WTC11 (cell line): ENCODE measurements at places on chromosomes 3 and 15.

GRCh38 chr3:36443028-36443686, 62.9 kb downstream of the STAC start:
- DNase-seq = no peak
- H3K36me3 ChIP-seq = peaks cover 3% of the 10 kb centered on the region; the same call in 1 of the 2 replicates
- no peaks in the 10 kb centered on the region for H3K27me3 ChIP-seq
- peaks cover 9% of the 10 kb centered on the region; the same call in 1 of the 2 replicates for H3K4me1 ChIP-seq

GRCh38 chr15:88188300-88188699, 68.2 kb downstream of the NTRK3 start:
- no peak overlapping the region for H3K27ac ChIP-seq
- no peak for DNase-seq
- no peaks in the 10 kb centered on the region for H3K4me1 ChIP-seq
- no peaks in the 10 kb centered on the region for H3K27me3 ChIP-seq

DNA sequence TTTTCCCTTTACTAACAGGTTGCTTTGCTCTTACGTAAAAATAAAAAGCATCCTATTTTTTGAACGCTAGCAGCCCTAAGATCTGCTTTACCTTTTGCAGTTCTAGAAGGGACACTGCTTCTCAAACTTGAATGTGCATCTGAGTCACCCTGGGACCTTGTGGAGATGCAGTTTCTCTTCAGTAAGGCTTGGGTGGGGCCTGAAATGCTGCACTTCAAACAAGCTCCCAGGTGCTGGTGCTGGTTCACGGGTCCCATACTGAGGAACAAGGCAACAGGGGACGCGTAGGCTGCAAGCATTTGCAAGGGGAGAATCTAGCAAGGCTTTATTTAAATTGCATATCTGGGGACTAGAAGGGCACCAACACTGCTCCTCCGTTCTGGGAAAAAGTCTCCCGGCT, 30.0 kb downstream of the MB21D2 start:
- no peaks in the 10 kb centered on the region for H3K27me3 ChIP-seq
- H3K27ac ChIP-seq = peak overlapping the region; percentile 60
- H3K4me1 ChIP-seq = peaks cover 89% of the 10 kb centered on the region
- peak; percentile 31 for DNase-seq

GRCh38 chr3:50164984-50165909, 10.1 kb downstream of the SEMA3F start:
- no peak overlapping the region for H3K4me3 ChIP-seq
- no peaks in the 10 kb centered on the region for H3K27me3 ChIP-seq
- peak overlapping the region; percentile 71 for H3K27ac ChIP-seq

DNA sequence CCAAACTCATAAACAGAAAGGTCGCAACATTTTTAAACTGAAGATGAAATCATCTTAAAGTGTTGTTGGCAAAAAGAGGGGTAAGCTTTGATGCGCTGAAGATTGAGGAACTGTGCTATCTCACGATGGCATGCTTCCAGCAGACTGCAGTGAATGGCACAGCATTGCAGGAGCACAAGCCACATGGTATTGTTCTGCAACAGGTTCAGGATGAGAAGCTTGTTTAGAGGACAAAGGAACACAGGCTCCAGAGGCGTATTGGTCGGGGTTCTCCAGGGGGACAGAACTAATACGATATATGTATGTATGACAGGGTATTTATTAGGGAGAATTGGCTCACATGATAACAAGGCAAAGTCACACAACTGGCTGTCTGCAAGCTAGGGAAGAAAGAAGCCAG, 13.8 kb upstream of the PLD1 start:
- peaks cover 3% of the 10 kb centered on the region; the same call in 1 of the 2 replicates for H3K27me3 ChIP-seq
- no peaks in the 10 kb centered on the region for H3K36me3 ChIP-seq
- no peak overlapping the region for H3K27ac ChIP-seq
- no peak overlapping the region for H3K4me3 ChIP-seq
